SHP77 treated with DMSO at 0.1 percent for 48 hours (cell line): ENCODE measurements at places on chromosomes 2 and 18.
A peak's percentile ranks its signal among the peaks of the same experiment; 100 is the strongest.

GRCh38 chr2:174552880-174553279 lies 44.7 kb downstream of the WIPF1 start:
- no peak for DNase-seq

DNA sequence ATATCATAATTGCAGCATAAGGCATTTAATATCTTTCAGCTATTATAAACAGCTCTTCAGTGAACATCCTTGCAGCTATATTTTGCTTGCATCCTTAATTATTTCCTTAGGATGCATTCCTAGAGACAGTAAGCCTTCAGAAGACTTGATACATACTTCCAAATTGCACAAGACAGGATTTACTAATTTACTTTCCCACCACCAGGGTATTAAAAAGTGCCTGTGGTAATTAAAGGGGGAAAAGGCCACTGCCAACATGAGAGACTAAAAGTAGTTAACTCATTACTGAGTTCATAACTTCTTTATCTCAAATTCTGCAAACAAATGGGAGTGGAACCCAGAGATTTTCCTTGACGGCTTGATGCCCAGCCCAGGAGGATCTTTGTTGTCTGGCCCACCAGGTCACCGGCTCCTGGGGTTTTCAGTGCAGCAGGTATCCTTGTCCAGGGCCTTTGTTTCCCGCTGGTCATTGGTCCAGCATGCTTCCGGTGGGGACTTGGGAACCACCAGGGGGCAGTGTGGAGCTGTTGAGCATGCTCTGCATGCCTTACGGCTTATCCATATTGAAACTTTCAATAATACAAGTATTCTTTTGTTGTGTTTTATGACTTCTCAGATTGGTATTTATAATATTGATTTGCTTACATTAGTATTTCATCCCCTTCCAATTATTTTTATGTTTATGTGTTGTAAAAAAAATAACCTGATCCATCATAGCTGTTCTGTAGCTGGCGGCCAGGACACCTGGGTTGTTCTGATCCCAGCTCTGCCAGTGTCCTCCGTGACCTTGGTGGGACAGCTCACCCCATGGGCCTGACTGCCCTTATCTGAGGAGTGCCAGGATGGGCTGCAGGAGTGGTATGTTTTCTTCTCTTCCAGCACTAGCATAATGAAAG lies 61.4 kb downstream of the TGOLN2 start:
- no peak for DNase-seq

DNA sequence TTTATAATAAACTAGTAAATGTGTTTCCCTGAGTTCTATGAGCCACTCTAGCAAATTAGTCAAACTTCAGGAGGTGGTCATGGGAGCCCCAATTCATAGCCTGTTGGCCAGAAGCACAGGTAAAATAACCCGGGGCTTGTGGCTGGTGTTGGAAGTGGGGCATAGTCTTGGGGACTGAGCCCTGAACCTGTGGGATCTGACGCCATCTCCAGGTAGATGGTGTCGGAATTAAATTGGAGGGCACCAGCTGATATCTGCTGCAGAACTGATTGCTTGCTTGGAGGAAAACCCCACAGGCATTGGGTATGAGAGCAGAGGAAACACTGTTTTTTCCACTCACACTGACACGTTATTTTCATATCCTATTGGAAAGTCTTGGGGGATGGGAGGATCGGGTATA lies 14.1 kb downstream of the NMS start:
- DNase-seq, result no peak

GRCh38 chr2:67752969-67753368 lies 309.8 kb downstream of the C1D start:
- no peak for DNase-seq

DNA sequence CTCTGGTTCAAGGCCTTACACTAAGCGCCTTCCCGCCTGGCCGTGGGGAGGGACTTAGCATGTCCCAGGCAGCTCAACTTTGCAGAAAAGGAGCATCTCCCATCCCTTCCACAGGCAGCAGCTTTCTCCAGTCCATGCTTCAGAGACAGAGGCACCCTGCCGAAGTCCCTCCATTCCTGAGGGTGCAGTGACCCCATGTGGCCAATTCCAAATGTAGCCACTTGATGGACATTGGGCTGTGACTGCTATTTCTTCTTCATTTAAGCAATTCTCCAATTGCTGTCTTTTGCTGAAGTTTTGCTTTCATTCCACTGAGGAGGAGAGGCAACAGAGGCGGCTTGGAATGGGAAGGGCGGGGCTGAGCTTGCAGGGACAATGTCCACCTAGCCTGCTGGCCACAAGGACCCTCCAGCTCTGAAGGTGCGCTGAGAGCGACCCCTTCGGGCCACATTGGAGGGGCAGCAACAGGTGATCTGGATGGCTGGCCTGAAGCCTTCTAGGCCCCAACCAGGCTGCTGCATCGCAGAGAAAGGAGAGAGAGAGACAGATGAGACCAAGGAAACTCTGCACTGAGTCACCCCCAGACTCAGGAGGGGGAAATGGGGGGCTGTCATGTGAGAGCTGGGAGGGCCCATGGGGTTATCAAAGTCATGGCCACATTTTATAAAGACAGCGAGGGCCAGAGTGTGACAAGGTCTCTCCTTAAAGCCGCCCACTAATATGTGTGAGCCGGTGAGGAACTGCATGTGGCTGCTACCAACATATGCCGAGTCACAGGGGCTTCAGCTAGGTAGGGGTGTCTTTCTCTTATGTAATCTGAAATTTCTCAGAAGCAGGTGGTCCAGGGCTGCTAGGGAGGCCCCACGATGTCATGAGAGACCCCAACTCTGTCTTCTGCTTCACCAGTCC lies 61.3 kb downstream of the LONRF2 start:
- no peak for DNase-seq

- DNase-seq, result no peak
Observed at GRCh38 chr18:28650860-28651259, 473.9 kb upstream of the CDH2 start.

- no peak for DNase-seq
Observed at GRCh38 chr2:1373830-1374229, 39.4 kb upstream of the TPO start.

DNA sequence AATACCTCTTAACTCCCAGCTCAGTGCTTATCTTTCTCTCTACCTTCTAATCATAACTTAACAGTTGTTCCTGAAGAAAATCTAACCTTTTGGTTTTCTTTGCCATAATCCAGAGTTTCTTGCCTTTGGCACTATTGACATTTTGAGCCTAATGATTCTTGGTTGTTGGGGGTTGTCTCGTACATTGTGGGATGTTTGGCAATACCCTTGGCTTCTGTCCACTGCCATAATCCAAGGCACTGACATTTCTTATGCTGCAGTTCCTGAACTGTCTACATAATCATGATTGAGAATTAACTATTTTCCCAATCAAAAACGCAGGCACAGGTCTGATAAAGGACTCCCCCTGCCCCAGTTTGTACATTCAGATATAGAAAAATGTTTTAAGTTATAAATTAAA lies 203.2 kb upstream of the MEX3C start:
- no peak for DNase-seq

DNA sequence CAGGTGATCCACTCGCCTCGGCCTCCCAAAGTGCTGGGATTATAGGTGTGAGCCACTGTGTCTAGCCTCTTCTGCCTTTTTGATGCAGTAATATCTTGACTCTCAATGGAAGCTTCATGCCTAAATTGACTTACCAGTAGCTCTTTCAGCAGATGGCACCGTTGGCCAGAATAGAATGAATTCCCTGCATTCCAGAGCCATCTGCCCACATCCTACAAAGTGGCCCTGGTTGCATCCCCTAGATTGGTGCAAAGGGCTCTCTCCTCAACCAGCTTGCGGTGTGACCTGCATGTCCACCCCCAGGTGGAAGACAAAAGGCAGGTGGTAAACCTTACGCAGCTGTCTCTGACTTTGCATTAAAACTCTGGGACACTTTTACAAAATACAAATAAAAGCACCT lies 4.4 kb upstream of the PARD6G start:
- no peak for DNase-seq

- no peak for DNase-seq
Observed at GRCh38 chr2:99890568-99891427, 251.6 kb downstream of the AFF3 start.

- no peak for DNase-seq
Observed at GRCh38 chr2:192983173-192983572, 788.4 kb upstream of the TMEFF2 start.

- DNase-seq, result no peak
Observed at GRCh38 chr2:189060096-189060642, 86.0 kb downstream of the COL3A1 start.

- no peak for DNase-seq
Observed at GRCh38 chr2:58916063-58916462, 674.9 kb upstream of the FANCL start.

DNA sequence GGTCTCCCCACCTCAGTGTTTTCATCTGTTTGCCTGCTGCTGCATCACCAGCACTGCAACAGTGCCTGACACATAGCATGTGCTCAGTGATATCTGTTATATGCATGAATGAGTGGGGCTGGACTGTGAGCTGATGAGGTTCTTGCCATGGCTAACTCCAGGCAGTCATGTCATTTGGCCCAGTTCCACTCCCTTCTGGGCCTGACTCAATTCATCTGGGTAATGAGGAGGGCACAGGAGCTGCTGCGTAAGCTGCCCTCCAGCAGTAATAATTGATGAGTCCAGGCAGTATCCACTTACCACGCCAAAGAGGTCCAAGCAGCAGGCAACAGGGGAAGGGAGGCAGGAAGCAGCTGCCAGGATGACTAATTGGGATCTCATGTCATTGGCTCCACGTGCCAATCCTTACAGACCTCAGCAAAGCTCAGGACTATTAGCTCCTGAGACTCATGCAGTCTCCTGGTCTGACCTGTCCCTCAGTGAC lies 34.1 kb upstream of the MAT2A start:
- DNase-seq, result peak; percentile 82

- no peak for DNase-seq
Observed at GRCh38 chr18:56522816-56523215, 115.6 kb downstream of the TXNL1 start.

- peak; percentile 85 for DNase-seq
Observed at GRCh38 chr2:1731447-1731962, 12.8 kb downstream of the PXDN start.

- DNase-seq, result no peak
Observed at GRCh38 chr2:88857274-88857741, 165.8 kb downstream of the RPIA start.

- no peak for DNase-seq
Observed at GRCh38 chr2:831622-832021, 119.0 kb upstream of the SNTG2 start.

DNA sequence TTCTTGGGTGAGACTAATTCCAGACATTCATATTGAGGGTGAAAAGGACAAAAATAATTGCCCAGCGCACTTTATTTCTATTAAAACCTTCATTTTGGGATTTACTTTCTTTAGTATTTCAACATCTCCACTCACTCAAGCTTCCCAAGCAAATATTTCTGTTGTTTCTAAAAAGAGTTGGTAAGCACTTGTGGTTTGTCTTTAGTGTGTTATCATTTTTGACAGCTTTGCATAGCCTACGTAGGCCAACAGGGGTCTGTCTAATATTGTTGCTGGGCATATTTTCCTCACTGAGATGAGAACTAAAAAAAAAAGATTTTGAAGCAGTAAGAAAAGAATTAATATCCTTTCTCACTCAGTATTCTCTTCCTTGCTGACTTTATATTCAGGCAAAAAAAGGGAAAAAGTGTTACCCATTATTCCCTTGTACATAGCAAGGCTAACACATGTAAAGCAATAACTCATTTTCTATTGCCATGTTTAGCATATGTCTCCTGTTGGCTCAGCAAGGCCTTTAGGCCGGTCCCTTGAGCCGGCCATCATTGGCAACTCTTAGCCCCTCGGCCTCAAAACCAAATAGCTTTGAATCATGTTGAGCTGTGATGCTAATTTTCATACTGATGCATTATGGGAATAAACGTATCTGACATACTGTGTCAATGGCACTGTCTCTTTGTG lies 494.2 kb downstream of the ARHGAP15 start:
- DNase-seq, result no peak

- no peak for DNase-seq
Observed at GRCh38 chr2:152437276-152438108, 102.5 kb downstream of the FMNL2 start.
